ENCODE measurements at places on chromosomes 1 and 21.
A peak's percentile ranks its signal among the peaks of the same experiment; 100 is the strongest.

DNA sequence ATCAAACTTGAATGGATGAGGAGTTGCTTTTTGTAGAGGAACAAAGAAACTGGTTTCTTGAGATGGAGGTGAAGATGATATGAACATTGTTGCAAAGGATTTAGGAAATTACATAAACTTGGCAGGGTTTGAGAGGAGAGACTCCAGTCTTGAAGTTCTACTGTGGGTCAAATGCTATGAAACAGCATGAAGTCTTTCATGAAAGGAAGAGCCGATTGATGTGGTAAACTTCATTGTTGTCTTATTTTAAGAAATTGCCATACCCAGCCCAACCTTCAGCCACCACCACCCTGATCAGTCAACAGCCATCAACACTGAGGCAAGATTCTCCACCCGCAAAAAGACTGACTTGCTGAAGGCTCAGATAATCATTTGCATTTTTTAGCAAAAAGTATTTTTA, 52.2 kb downstream of the SIPA1L2 start:
- no peak for DNase-seq

DNA sequence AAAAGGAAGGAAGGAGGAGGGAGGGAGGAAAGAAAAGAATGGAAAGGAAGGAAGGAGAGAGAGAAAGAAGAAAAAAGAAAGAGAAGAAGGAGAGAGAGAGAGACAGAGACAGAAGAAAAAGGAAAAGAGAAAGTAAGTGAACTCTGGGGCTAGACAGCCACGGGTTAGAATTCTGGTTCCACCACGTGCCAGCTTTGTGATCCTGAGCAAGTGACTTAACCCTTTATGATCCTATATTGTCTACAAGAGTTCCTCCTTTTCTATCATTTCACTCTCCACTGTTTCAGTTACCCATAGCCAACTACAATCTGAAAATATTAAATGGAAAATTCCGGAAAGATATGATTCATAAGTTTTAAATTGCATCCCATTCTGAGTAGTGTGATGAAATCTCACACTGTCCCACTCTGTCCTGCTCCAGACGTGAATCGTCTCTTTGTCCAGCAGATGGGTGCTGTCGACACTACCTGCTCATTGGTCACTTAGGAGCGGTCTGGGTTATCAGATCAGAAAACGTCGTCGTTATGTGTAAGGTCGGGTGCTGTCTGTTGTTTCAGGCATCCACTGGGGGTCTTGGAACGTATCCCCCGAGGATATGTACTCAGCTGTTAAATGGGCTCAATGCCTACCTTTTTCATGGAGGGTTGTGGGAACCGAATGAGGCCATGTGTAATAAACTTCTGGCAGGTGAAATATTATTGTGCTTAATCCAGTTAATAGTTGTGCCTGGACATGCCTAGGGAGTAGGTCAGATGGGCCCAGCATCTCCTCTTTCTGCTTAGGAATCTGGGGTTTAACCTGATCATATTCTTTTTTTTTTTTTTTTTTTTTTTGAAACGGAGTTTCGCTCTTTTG, 19.1 kb downstream of the TMEM51 start:
- DNase-seq, result no peak

DNA sequence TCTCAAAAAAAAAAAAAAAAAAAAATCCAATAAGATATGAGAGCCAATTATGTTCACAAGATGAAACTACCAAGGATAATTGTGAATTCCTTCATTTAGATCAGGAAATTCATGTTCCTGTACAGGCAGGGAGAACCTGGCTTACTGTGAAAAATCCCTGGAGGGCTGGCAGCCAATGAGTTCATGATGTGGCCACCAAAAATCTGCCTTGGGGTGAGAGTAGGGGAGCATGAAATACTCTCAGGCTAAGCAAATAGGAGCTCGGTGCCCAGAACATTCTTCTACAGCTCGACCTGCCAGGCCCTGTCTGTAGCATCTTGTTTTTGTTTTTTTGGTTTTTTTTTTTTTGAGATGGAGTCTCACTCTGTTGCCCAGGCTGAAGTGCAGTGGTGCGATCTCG, 50.1 kb downstream of the PIK3CD start:
- no peak for DNase-seq

DNA sequence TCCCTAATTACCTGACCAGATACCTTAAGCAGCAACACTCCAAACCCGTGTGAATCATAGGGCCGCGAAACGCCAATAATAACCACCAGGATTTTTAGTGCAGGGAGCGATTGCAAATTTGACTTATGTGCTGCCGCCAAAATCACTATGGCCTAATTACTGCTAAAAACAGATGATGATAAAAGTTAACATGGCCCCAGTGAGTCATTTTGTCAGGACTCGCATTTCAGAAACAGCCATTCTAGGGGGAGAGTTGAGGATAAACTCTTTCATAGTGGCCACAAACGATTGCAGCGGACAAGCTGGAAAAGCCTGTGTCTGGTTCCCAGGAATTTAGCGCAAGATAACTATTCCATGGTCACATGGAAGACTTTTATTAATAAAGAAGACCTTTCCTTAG, 103.4 kb downstream of the HLX start:
- DNase-seq, result no peak

DNA sequence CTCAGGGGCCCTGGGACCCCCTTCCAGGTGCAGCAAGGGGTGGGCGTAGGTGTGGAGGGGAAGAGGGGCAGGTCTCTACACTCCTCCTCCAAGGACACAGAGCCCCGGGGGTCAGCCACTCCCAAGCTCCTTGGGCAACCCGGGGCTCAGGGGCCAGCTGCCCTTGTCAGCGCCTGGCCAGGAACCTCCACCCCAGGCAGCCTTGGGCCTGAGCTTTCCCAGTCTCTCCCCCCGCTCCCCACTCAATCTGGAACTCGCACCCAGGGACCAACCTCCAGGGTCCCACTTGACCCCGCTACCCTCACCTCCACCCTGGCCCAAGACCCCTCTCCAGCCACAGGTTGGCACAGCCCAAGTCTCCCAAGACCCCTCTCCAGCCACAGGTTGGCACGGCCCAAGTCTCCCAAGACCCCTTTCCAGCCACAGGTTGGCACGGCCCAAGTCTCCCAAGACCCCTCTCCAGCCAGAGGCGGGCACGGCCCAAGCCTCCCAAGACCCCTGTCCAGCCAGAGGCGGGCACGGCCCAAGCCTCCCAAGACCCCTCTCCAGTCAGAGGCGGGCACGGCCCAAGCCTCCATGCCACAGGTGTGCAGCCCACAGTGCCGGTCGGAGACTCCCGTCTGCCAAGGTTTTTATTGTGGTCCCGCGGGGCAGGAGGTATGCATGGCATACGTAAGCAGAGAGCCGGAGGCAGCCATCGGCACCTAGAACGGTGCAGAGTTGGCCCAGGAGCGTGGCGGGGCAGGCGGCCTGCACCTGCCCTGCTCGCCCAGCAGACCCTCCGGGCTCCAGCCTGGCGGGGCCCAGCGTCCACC, 3.0 kb downstream of the TNFRSF4 start:
- no peak for DNase-seq

DNA sequence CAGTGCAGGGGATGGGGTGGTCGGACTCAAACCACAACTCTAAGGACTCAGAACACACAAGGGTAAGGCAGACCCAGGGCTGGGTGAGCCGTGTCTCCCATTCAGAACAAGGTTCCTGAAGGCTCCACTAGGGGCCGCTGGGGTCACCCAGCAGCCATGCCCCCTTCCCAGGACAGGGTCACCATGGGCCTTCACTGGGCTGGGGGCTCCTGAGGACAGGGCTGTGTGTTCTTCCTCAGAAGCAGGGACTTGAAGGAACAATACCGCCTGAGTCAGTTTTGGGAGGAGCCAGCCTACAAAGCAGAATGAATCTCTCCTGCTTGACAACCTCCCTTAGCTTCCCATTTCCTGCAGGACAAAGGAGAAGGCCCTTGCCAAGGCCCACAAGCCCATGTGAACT, 15.4 kb downstream of the RIMS3 start:
- no peak for DNase-seq

GRCh38 chr1:169044971-169045370, 61.5 kb upstream of the ATP1B1 start:
- DNase-seq, result no peak

DNA sequence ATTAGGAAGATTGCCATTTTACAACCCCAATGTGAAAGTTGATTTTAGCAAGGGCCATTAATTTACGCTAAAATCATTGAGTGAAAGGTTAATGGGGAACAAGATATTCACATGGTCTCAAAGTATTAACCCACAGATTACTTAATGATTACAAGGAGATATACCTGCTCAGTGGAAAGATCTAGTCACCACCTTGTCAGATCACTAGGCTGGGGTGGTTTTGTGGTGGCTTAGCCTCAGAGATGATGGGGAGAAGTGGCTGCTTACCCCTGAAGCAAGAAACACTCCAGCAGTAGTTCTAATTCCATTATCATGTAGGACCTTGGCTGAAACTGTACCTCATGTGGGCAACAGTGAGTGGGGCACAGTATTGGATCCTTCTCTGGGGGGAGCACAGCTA, 20.1 kb upstream of the TRIM33 start:
- no peak for DNase-seq

DNA sequence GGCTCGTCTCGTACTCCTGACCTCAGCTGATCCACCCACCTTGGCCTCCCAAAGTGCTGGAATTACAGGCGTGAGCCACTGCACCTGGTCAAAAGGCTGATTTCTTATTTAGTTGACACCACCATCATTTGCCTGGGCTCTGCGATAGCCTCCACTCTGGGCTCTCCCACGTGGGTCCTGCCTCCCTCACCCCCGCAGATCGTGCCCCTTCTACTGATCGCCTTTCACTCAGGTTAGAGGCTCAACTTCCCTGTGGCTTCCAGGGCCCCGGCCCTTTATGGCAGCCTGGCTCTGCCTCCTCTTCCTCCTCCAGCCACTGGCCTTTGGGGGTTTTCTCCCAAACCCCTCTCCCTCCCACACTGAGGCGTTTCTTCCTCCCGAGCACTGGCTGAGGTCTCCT, 2.5 kb upstream of the MFAP2 start:
- DNase-seq, result no peak

- no peak for DNase-seq
These were observed 76.2 kb downstream of the BRINP2 start for GRCh38 chr1:177246710-177247580.

- no peak for DNase-seq
These were observed 246.1 kb upstream of the CSF3R start for GRCh38 chr1:36728846-36729245.

GRCh38 chr1:35876988-35877387, 6.0 kb upstream of the AGO1 start:
- no peak for DNase-seq

DNA sequence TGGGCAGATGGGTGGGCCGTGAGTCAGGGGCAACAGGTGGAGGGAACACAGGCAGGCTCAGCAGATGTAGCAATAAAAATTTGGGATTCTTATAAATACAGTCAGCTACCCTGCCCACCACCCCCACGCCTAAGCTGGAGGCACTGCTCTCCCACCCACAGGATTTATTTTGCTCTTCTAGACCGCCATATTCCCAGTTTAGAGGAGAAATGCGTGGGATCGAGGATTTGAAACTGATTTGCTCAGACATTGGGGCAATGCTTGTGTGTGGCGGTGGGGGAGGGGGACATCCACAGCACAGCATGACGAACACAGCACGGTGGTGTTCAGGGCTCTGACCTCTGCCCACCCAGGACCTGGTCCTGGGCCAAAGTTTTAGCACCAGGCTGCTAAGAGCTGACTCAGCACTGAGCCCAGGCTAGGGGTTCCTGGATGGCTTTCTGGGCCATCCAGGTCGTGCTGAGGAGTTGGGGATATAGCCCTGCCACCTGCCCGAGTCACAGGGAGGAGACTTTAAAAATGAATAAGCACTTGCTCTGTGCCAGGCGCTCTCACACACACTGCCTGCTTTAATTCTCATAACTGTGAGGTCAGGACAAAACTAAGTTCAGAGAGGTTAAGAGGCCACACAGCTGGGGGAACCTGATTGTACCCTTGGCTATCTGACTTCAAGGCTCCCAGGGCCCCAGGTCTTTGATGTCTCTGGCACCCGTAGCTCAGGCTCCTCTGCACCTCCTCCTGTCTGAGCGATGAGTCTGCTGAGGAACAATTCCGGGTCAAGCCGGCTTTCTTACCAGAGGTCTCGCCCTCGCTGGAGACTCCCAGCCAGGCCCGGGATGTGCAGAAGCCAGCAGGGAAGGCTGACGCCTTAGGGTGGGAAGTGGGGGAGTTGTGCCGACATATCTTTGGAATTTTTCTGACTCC, 29.4 kb upstream of the CSF1 start:
- DNase-seq, result no peak

DNA sequence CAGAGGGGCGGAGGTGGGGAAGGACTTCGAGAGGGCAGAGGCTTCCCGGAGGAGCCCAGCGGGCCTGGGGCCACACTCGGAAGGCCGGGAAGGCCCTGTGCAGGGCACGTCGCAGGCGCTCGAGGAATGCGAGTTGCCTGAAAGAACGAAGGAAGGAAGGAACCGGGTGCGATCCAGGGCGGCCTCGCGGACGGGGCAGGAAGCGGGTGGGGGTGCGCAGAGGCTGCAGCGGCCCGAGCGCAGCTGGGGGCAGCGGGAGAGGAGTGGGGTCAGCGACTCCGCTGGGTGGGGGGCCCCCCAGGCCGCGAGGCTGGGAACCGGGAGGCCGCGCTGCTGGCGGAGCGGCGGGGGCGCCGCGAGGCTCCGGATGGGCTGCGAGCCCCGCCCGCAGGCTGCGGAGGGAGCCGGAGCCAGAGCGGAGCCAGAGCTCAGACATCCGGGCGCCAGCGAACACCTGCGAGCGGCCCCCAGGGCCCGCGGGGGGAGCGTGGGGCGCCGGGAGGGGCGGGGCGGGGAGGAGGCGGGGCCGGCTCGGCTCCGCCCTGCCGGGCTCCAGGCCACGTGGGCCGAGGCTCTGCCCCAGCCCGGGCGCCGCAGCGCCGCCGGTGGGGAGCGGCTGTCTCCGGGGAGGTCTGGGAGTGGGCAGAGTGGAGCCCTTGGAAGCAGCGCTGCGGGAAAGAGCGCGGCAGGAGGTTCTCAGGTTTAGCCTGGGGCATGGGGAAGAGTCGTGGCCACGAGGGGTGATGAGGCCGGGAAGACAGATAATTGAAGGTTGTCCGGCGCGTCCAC, 4.6 kb downstream of the ID3 start:
- peak; percentile 85 for DNase-seq

- no peak for DNase-seq
These were observed 46.4 kb downstream of the RGS21 start for GRCh38 chr1:192363177-192363576.

- DNase-seq, result no peak
These were observed 58.5 kb downstream of the LPAR3 start for GRCh38 chr1:84834419-84835064.

DNA sequence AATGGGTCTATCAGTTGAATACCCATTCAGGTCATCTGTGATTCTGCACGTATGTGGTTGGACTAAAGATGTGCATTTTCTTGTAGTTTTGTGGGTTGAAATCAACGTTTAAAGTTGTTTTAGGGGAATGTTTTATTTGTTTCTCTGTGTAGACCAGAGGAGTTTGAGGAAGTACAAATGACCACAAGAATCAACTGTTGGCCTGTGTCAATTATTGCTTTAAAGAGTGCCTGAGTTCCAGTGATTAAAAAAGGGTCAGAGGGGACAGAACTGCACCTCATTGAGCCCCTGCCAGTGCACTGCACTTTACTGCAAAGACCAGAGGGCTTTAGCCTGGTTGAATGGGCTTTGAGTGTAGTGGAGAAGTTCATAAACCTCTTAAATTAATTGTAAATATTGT, 190.3 kb downstream of the VPS13D start:
- no peak for DNase-seq

- peak; percentile 22 for DNase-seq
These were observed 646 bp downstream of the MAPKAPK2 start for GRCh38 chr1:206685334-206685768.
